Fibroblast of upper back skin (primary cell): ENCODE measurements at places on chromosomes 1 and 21.

DNA sequence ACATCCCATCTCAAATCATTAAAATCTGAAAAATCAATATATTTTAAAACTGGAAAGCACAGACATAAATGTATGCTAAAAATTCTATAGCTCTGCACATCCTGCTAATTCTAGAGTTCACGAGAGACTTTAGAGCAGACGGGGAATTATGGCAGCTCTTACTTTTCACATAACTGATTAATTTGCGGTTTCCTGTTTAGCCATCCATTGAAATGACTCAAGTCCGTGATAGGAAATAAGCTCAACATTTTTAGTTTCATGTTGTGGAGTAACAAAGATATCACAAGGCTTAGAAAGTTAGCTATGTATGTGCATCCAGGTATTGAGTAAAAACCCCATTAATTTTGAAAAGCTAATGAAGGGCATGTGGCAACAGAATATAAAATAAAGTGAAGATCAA is 123.2 kb downstream of the SMYD2 start:
- peak; percentile 87 for DNase-seq

- no peak for DNase-seq
These were observed 106.6 kb upstream of the FMN2 start for GRCh38 chr1:239985044-239985443.

DNA sequence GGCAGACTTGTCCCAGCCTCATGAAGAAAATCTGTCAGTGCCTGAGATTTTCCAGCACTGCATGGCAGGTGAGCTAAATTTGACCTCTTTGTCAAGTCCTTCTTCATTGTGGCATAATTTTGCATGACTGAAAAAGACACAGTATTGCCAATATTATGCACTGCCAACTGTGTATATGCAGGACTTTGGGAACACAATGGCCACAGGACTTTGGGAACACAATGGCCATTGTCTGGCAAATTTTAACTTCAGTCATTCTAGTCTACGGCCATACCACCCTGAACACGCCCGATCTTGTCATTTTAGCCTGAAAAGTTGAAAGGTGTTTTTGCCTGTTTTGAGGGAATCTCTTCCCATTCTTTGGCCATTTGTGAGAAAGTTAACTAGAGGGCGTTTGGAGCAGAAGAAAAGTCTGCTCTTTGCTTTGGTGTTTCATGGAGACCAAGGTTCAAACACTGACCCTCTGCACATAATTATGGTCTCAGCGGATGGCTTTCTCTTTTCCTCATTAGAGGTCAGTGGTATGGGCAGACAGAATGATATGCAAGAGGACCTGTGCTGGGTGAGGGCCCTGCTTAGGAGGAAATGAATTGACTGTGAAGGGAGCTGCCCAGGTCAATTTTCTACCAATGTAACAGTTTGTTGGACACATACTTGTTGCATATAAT is 72.4 kb upstream of the NEK7 start:
- DNase-seq, result no peak

- DNase-seq, result no peak
These were observed 12.6 kb upstream of the NTPCR start for GRCh38 chr1:232937741-232938375.

DNA sequence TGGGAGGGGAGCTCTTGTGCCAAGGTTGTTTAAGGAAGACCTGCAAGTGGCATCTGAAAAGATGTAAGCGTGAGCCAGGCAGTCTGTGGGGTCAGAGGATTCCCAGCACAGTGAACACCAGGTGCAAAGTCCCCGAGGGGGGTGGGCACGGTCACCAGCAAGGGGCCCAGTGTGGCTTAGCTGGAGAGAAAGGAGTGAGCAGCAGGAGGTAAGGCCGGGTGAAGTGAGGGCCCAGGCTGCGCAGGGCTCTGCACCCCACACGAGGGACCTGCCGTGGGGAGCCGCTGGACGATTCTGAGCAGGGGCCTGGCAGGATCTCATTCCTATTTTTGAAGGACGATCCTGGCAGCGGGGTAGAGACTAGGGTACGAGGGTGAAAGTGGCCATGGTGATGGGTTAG is 4.1 kb downstream of the DDOST start:
- no peak for DNase-seq

DNA sequence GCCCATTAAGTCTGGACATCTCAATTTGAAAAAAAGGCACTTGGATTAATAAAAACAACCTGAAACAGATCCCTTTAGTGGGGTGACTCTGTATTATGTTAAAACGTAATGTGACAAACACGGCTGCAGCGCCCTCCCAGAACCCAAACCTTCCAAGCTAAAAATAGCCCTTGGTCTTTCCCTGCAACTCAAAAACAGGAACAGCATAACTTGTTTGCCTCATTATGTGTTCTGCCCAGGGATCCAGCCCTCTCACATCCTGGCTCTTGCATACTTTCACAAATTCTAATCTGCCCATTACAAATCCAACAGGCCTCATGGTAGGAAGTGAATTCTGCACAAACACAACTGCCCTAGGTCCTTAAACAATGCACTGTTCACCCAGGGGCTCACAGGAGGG is 94.7 kb upstream of the GADD45A start:
- peak; percentile 12 for DNase-seq

GRCh38 chr1:236762410-236762809 is 32.7 kb upstream of the MTR start:
- peak; percentile 7 for DNase-seq

DNA sequence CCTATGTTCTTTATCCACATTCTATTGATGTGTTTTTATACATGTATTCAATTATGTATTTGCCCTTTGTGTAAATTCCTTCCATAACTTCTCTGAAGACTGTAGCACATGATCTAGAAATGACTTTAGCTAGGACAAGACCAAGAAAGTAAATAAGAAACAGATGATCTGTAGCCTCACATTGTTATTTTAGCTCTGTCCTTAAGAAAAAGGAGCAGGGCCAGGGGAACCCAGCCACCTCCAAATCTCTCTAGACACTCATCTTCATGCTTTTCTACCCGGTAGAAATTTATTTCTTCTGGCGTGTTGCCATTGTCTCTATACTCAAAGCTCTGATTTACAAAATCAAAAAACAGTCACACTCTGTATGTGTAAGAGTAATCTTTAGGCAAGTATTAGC is 27.1 kb downstream of the CDC7 start:
- peak; percentile 58 for DNase-seq

DNA sequence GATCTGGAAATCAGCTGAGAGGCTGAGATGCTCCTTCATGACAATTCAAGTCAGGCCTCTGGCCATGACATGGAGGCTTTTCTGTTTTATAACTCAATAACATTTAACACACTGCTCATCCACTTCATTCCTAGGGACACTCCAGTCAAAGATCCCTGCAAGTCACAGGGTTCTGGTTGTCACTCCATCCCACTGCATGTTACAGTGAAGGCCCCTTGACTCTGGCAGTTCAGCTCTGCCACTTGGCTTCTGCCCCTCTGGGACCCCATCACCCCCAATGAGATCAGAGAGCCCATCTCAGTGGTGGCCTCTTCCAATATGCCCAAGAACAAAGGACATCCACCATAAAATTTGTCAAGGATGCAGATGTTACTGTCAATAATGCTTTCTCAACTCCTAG is 10.0 kb upstream of the FAM110D start:
- no peak for DNase-seq

DNA sequence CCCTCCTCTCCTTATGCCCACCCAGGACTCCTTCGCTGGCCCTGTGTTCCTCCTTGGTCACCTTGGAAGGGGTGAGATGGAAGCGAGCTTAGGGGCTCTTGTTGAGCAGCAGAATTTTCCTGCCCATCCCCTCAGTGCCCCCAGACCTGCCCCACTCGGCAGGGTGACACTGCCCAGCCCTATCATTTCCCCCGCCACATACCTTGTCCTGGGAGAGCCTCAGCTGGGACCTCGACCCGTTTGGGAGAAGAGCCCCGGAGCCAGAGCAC is 1.4 kb upstream of the FNDC5 start:
- no peak for DNase-seq

GRCh38 chr21:29121759-29122158 is 8.7 kb upstream of the MAP3K7CL start:
- DNase-seq, result no peak

- DNase-seq, result peak; percentile 86
These were observed 1.6 kb upstream of the STK40 start for GRCh38 chr1:36387141-36387949.

GRCh38 chr1:154467434-154468102 is 34.5 kb upstream of the TDRD10 start:
- no peak for DNase-seq

DNA sequence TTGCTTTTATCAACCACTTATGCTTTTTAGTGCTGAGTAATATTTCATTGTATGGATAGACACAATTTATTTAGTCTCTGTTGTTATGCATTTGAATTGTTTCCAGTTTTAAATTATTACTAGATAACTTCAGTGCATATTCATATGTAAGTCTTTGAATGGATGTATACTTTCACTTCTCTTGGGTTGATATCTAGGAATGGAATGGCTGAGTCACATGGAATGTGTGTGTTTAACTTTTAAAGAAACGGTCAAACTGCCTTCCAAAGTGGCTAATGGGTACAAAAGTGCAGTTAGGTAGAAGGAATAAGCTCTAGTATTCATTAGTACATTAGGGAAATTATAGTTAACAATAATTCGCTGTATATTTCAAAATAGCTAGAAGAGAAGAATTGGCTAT is 82.4 kb downstream of the NPHS2 start:
- DNase-seq, result peak; percentile 10

DNA sequence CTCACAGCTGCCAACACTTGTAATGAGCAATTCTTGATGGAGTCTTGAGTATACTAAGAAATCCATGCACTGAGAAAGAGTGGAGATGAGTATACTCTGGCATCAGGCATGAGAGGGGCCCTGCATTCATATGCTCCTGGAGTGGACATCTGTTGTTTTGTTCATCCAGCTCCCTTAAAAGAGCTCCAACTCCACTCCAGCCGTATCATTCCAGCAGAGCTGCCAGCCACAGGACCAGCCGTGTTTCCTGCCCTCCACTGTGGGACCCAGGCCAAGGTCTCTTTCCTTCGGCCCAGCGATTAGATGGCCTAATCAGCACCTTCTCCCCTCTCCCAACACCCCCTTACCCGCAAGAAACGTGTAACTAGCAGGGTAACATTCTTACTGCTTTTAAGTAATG is 144.5 kb downstream of the OMA1 start:
- peak; percentile 45 for DNase-seq

DNA sequence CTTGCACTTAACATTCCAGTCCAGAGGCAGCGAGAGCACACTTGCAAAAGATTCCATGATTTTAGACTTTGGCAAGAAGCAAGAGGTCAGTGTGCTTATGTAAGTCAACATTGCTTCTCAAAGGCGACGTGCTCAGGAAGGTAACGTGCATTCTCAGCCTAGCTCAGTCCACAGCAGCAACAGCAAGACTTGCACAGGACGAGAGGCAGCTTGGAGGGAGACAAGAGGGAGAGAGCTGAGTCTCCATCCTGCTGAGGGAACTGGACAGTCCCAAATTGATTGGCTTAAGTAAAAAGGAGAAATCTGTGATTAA is 56.5 kb downstream of the PTP4A2 start:
- no peak for DNase-seq

DNA sequence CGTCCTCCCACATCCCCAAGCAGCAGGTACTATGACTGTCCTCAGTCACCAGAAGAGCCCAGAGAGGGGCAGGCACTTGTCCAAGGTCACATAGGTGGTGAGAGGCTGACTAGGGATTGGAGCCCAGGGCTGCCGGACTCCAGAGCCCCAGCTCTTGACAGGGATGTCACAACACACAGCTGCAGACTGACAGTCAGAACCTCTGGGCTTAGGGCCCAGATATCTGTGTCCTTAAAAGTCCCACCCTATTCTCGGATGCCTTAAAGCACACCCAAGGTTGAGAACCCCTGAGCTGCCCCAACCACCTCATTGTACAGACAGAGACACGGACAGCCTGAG is 622.9 kb downstream of the MATN1 start:
- no peak for DNase-seq

- peak; percentile 59 for DNase-seq
These were observed 149.9 kb upstream of the C1orf105 start for GRCh38 chr1:172270605-172271004.

DNA sequence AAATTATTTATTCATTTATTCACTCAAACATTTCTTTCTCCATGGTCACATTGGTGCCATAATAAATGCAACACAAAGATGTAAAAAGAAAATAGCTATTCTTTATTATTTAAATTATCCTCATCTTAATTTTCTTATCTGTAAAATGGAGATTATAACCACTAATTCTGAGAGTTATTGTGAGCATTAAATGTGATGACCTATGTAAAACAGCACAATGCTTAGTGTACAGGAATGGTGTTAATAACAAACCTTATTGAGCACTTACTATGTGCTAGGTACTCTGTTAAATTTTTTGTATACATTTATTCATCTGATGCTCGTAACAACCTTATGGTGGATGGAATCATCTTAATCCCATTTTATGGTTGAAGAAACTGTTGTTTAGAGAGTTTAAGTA is 84.6 kb downstream of the NTMT2 start:
- DNase-seq, result no peak

DNA sequence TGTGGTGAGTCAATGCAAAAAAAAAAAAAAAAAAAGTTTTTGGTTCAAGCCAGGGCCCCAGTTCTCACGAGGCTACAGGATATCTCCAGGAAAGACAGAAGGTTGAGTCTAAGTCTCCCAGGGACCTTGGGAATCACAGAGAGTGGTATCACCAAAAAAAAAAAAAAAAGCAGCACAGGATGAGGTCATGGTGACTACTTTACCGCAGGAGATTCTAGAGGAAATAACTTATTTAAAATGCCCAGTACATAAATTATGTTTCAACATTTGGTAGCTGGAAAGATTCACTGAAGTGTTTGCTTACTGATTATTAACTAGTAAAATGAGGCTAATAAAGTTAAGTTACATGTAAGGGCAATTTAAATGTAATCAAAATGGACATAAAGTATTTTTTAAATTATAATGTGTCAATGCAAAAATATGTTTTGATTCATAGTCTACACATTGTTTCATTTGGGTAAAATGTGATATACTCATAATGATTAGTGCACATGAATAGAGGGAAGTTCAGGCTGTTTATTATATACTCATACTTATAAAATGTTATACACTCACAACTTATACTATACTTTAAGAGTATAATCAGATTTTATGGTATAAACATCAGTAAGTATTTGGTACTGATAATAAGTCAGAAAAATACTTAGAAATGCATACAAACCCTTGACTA is 84.1 kb downstream of the PLPPR5 start:
- peak; percentile 90 for DNase-seq
